ENCODE measurements at places on chromosomes 12 and 14.

- no peak for DNase-seq
These were observed 168.0 kb upstream of the HMGA2 start for GRCh38 chr12:65656156-65656882.

GRCh38 chr12:18446061-18446644 lies 184.8 kb downstream of the PIK3C2G start:
- DNase-seq = no peak

GRCh38 chr14:71380271-71380670 lies 473.0 kb downstream of the PCNX1 start:
- DNase-seq = no peak

DNA sequence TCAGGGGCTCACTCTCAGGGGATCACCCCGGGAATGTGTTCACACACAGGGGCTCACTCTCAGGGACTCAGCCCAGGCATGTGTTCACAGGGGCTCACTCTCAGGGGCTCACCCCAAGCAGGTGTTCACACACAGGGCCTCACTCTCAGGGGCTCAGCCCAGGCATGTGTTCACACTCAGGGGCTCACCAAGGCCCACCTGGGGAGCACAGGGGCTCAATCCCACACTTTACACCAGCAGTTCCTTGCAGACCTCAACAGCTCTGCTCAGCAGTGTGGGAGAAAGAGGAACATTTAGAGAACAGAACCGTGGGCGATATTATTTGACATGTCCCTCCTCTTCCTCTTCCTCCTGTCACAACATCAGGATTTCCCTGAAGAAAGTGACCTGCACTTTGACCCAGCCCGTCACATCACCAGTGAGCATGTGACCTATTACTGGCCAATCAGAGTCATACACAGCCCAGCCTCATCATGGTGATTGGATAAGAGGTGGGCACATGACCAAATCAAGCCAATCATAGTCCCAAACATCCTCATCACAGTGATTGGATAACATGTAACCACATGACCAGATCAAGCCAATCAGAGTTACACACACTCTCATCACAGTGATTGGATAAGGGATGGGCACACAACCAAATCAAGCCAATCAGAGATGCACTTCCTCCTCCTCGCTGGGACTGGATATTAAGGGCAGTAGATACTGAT lies 359.4 kb upstream of the SFSWAP start:
- no peak for DNase-seq

GRCh38 chr12:124111006-124111405 lies 138.0 kb downstream of the ZNF664 start:
- DNase-seq = no peak

DNA sequence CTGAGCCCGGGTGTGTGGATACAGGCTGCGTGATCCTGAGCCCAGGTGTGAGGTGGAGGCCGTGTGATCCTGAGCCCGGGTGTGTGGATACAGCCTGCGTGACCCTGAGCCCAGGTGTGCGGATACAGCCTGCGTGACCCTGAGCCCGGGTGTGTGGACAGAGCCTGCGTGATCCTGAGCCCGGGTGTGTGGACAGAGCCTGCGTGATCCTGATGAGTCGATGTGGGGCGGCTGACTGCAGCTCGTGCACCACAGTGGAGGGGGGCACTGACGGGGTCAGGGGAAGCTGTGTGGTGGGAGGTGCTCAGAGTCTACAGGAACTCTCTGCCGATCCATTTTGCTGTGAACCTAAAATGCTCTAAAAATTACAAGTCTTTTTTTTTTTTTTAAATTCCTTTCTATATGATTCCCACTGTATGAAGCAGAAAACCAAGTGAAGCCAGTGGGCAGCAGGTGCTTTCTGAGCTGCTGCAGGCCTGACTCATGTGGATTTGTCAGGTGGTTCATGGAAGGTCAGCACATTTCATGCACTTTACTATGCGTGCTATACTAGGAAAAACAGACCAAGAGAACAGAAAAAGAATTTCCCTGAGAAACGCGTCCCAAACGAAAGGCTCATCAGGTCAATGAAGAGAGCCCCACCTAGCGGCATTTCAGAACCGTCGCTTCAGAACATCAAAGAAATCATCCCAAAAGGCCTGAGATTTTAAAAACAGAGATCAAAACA lies 19.3 kb downstream of the BRF1 start:
- DNase-seq = no peak

DNA sequence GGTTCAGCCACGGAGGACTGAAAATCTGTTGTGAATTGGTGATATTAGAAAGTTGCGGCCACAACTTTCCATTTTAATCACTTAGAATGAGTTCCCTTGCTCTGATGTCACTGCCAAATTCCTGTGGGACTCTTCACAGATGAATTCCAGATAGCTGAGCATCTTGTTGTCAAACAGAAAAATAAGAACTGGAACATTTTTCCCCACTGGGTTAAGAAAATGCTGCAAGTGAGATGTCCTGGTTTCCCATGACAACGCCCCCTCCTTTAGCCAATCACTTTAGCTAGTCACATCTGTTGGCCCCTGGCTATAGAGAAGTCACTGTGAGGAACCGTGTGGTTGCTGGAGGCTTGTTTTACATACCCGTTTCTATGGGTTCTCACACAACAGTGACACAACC lies 135.9 kb downstream of the KTN1 start:
- no peak for DNase-seq

GRCh38 chr12:12470751-12471306 lies 91.8 kb downstream of the DUSP16 start:
- no peak for DNase-seq

DNA sequence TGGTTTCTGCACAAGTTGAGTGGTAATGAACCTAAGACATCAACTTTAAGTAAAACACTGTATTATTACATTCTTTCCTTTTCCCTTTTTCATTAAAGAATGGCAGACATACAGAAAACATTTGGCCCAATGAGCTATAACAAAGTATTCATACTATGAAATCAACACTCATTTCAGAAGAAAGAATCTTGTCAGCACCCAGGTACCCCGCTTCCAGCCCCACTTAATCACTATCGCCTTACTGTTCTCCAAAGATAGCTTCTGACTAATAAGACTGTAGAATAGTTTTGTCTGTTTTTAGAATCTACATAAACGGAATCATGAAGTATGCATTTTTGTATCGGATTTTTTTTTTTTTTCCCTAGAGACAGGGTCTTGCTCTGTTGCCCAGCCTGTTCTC lies 9.5 kb downstream of the CNTN1 start:
- no peak for DNase-seq

Data from stimulated activated CD4-positive, alpha-beta T cell treated with anti-CD3 and anti-CD28 coated beads, Interleukin-1b, Interleukin-23, amount 100 ng/mL, for 1 hour (primary cell).